Stimulated activated CD8-positive, alpha-beta memory T cell treated with anti-CD3 and anti-CD28 coated beads, Interleukin-4, amount 100 ng/mL, for 1 hour (primary cell): ENCODE measurements at places on chromosomes 3 and 15.
A peak's percentile ranks its signal among the peaks of the same experiment; 100 is the strongest.

- no peak for DNase-seq
These were observed 160.5 kb upstream of the CHRNA7 start for GRCh38 chr15:31869686-31870307.

- no peak for DNase-seq
These were observed 114.4 kb upstream of the POU1F1 start for GRCh38 chr3:87390821-87391220.

- DNase-seq, result no peak
These were observed 272.2 kb upstream of the NR2F2 start for GRCh38 chr15:96058103-96058851.

DNA sequence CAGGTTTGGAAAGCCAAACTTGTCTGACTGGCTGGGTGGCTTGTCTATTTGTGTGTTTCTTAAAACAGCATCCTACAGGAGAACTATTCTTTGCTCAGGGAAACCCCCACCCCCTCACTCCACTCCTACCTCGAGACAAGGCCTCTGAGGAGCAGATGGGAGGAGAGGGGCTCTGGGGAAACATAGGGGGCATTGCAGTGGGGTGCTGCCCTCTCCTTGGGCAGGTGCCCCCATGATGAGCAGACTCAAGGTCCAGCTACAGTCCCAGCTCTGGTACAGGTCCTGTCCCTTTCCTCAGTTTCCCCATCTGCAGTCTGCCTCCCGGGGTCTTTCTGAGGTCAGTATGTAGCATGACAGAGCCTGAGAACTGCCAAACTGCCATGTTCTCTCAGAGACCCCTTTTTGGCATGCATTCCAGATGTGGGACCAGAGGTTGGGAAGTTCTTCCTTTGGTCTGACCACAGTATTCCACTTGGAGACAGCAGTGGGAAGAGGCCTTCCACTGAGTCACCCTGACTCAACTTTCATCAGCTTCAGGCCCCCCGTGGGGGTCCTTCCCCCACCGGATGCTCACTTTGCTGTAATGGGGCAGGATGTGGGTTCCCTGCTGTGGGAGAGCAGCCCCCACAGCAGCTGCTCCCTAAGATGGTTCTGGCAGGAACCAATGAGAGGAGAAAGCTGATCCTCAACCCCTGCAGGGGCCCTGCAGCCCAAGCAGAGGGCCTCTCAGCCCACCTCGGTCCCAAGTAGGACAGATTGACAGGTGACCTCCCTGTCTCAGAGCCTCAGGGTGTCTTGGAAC lies 32.3 kb upstream of the CYP11A1 start:
- DNase-seq, result no peak

- DNase-seq, result no peak
These were observed 356.8 kb upstream of the NR2F2 start for GRCh38 chr15:95973566-95974256.

- no peak for DNase-seq
These were observed 58.5 kb upstream of the FAM174B start for GRCh38 chr15:92714077-92714476.

DNA sequence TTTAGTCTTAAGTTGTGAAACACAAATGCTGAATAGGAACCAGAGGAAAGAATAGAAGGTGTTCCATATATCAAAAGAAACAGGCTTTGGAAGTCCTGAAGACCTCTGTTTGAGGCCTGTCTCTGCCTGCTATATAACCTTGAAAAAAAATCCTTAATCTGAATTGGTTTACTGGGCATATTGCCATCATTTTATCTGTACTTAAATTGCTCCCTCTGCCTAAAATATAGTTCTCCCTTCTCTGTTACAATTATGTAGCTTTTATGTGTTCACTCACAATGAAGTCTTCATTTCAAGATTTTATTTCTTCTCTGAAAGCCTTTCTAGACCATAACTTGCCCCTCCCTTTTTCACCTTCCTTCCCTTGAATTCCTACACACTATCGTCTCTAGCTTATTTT lies 21.2 kb downstream of the ARL13B start:
- DNase-seq, result no peak

- no peak for DNase-seq
These were observed 64.9 kb upstream of the ROPN1 start for GRCh38 chr3:124056846-124057245.

GRCh38 chr3:42662037-42662812 lies 8.7 kb downstream of the ZBTB47 start:
- no peak for DNase-seq

GRCh38 chr3:34869696-34870095 lies 769.6 kb upstream of the ARPP21 start:
- DNase-seq, result no peak

DNA sequence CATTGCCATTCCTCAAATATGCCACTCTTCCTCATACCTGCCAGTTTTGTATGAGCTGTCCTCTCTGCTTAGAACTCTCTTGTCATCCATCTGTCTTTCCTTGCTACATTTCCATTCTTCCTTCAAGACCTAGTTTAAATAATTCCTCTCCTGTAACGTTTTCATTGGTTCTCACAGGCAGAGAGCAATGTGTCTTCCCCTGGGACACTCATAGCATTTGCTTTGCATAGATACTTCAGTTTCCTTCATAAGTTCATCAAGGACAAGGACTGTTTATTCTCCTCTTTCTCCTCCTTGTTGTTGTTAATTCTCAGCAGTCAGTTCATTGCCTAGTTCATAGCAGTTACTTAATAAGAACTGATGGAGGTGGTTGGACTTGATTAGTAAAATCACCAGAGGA lies 10.5 kb downstream of the NR2C2 start:
- no peak for DNase-seq

DNA sequence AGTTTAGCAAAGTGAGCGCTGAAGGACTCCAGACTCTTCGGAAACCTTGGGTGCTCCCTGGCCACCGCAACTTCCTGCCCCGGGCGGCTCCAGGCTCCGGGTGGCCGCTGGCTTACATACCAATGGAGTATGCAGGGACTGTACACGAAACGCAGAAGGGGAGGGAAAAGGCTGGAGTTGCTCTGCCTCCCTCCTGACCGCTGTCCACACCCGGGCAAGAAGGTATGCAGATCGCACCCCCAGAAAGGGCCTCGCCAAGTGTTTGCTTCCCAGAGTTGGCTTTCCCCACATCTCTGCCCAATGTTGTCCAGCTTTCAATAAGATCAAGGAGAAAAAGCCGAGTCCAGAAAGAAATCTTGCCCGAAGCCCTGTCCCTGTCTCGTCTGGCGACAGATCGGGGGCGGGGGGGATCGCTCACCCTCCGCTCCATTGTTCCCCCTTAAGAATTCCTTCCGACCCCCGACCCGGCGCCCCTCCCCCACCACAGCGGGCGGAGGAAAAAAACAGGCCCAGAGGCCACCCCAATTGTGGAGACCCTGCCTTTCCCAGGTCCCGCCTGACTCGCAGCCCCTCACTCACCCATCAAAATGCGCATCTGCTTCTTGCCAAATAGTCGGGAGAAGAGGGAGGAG lies 533 bp downstream of the ARF4 start:
- DNase-seq, result peak; percentile 43
